C1 segment of cervical spinal cord (tissue), 14 donors: ENCODE measurements at places on chromosomes 4 and X.

DNA sequence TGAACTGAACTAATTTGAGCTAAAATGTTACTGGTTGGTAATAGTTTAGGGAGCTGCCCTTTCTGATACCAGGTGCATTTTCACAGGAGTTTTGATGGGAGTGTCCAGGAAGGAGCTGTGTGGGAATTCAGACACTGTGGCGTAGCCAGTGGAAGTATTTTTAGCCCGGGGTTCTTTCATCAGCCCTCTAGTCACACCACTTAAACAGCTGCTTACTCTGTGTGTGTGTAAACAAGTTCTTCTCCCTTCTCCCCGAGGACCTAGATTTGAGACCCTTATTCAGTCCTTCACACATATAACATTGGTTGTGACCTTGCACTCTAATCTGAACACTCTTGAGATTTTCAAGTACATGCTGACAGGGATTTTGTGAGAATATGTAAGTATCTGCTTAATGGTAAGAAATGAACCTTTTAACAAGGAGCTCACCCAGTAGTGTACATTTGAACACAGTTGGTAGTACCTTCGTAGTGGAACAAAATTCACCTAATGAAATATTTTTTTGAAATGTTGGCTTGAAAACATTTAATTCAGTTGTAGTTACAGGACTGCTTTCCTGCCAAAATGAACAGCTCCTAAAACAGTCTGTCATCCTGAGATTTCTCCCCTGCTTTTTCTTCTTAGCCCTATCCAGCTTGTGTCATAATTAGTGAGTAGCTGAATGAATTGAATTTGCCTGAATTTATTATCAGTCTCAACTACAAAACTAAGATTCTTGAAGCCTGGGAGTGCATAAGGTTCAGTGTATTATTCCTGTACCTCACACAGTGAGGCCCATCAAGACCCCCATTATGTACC is 61.8 kb downstream of the BMPR1B start:
- DNase-seq, result no peak

- DNase-seq, result no peak
Measured at GRCh38 chrX:107718156-107718621, 57.4 kb downstream of the TSC22D3 start.

GRCh38 chrX:118978451-118978850 is 4.0 kb downstream of the LONRF3 start:
- no peak for DNase-seq

- no peak for DNase-seq
Measured at GRCh38 chrX:9825129-9825790, 39.0 kb downstream of the SHROOM2 start.

DNA sequence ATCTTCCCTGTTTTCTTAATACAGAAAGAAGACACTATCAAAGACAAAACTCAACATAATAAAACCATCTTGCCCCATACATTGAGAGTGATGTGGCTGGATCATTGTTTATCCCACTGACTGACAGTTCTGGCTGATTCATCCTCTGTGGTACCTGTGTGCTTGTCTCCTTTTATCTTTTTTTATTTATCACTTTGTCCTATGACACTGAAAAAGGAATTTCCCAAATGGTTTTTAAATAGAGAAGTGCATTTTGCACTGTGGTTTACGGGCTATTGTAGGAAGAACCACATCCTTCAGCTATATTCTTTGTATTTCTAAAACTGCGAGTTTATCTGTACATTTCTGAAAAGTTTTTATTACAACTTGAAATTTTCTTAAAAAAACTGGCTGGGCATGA is 15.0 kb downstream of the TTC29 start:
- DNase-seq, result no peak

DNA sequence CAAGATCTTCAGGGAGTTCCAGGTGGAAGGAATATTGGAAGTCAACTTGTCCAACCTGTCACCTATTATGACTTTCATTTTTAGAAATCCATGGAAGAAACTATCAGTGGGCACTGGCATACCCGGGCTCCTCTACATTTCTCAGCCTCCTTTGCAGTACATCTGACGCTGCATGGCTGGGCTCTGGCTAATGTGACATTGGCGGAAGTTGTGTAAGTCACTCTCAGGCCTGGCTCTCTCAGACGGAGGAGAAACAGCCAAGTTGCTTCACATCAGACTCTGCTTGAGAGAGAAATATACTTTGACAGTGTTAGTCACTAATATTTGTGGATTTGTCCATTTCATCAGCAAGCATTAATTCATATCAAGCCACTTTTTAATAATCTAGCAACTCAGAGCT is 4.5 kb downstream of the DCHS2 start:
- DNase-seq, result no peak

DNA sequence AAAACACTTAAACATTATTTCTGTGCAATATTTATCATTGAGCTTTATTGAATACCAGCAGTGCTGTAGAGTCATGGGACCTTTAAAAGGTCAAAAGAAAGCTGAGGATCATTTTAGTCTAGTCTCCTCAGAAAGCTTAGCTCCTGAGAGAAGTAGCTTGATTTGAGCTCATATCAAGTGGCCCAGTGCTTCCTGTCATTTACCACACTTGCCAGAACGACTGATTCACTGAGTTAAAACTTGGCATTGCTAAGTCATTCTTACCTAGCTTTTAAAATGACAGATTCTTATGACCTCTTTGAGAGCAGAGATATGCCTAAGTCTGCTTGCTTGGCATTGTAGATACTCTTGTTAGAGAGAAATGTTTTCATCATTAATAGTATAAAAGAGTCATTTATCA is 15.2 kb downstream of the SEPTIN11 start:
- DNase-seq, result no peak

GRCh38 chr4:106056914-106057313 is 161.6 kb downstream of the NPNT start:
- no peak for DNase-seq

DNA sequence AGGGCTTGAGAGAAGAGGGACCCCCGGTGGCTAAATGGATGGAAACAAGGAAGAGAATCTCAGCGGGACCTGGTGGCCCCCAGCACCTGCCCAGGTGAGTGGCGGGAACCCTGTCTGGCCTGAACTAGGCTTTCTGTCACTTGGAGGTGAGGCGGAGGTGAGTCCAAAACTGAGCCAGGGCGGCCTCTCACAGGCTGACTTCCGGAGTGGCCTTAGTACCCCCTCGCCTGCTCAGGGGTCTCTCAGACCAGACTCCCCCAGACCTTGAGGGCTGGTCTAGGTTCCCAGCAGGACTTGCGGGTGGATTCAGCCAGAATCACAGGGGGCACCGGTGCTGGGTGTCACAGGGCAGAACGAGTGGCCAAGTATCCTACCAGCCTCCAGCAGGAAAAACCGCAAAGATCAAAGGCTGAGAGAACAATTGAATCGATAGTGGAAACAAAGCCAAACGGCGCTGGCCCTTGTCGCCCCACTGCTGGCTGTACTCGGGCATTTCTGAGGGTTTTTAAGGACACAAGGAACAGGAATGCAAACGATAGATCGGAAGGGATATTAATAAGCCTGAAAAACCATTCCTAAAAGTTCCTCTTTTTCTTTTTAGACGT is 67.8 kb downstream of the WFS1 start:
- DNase-seq, result no peak

DNA sequence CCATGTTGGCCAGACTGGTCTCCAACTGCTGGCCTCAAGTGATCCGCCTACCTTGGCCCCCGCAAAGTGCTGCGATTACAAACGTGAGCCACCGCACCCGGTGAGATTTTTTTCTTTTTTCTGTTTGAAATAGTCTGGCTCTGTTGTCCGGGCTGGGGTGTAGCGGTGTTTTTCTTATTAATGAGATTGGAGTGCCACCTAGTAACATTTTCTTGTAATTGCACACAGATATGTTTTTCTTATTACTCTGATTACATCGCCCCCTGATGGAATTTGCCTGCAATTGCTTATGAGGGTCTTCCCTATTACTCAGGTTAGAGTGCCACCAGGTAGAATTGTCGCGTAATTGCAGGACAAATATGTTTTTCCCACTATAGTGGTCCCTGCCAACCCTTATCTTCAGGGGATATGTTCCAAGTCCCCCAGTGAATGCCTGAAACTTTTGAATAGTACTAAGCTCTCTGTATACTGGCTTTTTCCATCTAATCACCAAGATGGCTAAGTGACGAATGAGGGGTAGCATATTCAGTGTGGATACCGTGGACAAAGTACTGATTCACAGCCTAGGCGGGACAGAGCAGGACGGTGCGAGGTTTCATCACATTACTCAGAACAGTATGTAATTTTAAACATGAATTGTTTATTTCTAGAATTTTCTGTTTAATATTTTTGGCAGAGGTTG is 8.6 kb upstream of the PDHA1 start:
- DNase-seq, result no peak

DNA sequence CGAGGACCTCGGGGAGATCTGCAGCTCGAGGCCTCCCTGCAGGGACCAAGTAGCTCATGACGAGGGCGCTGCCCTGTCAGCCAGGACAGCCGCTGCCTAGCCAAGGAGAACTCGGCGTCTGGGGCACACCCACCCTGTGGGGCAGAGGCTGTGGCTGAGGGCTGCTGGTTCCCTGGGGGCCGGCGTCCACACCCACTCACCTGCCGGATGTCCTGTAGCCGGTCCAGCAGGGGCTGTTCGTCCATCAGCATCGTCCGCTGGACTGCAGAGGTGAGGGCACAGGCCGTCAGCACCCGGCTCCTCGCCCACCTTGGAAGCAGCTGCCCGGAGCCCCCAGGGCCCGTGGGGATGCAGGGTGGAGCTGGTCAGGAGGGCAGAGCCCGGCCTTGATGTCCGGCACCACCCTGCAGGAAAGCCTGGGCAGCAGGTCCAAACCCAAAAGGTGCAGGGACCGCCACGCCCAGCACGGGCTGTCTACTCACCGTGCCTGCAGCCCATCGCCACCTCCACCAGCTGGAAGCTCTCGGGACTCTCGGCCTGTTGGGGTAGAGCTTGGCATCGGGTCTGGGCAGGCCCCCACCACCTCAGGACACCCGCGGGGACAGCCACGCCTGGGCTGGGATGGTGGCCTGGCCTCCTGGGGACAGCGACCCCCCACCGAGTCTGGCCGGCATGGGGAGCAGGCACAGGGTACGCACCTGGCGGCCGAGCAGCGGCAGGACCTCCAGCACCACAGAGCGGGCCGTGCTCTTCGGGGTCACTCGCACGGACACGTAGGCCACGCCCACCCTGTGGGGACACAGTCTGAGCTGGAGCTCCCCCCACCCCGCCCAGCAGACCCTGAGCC is 6.9 kb downstream of the DGKQ start:
- DNase-seq, result no peak

GRCh38 chr4:26780539-26780938 is 80.1 kb upstream of the STIM2 start:
- DNase-seq, result no peak

DNA sequence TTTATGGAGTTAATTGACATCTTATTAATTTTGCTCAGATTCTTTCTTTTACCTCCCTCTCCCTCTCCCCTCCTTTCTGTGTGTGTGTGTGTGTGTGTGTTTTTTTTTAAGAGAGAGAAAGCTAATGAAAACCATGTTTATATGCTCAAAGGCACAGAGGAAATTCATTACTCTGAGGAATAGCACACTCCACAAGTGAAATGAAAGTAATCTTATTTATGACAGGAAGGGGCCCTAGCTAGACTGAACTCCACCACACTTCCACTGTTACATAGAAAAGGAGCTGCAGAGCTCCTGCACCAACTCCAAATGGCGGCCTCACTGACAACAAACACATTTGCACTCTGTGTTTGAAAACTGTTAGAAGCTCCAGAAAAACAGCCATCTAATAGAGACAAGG is 150.6 kb downstream of the RASL11B start:
- DNase-seq, result no peak

DNA sequence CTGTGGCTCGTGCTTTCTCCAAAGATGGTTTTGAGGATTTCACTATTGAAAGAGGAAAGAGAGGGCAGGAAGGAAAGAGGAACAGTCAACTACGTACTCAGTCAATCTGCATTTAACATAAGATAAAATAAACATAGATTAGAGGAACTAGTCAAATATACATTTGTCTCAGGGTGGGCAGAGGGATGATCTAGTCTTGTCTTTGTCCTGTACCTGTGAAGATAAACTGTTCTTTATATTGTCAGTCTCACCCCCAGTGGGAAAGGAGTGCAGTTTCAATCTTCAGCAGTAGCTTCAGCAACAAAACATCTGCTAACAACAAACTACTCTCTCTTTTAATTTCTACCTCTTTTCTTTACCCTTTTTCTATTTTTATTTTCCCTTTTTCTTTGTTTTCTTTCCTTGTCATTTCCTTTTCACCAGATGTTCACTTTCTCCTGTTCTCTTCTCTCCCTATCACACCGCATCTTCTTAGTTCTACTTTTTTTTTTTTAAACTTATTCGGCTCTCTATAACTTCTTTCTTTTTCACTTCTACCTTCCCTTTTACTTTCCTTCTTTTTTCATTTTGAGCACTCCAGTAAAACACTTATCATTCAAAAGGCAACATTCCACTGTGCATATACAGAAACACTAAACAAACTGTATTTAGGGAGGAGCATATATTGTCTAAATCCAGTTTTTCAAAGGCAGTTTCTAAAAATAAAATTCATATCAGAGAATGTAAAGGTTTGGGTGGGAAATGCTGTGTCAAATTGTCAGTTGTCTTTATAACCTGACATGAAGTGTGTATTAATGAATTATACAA is 51.4 kb upstream of the GUCY1A1 start:
- no peak for DNase-seq

GRCh38 chr4:139709660-139710059 is 44.0 kb downstream of the MGST2 start:
- DNase-seq, result no peak

DNA sequence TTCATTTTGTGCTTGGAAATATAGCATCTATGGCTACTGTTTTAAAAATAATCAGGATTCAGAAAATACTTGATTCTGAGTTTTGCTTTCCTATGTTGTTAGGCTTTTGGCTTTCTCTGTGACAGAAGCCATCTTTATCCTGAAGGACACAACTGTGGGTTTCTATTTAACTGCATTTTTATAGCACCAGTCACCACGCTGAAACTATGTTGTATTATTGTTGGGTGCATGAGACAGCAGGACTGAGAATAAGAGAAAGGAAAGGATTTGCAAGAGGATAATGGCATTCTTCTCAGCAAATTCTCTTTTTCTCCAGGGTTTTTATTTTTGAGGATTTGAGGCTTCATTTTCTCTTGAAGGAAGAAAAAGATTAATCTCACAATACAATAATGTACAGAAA is 10.1 kb upstream of the NEUROG2 start:
- no peak for DNase-seq

DNA sequence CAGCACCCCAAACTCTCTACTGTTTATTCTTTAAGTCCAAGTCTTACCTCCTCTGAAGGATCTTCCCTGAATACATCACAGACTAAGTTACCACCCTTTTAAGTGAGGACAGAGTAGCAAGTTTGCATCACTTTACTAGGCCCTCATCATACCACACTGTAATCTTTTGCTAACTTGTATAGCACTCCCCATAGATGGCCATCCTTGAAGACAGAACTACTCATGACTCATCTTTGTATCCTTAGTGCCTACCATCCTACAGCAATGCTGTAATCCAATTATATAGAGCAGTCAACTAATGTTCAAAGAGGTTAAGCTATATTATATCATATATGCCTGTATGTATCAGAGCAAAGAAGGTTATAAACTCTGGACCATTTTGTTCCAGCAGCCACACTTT is 101.4 kb downstream of the ADAMTS3 start:
- no peak for DNase-seq
